ENCODE measurements at places on chromosomes 7 and 10.

DNA sequence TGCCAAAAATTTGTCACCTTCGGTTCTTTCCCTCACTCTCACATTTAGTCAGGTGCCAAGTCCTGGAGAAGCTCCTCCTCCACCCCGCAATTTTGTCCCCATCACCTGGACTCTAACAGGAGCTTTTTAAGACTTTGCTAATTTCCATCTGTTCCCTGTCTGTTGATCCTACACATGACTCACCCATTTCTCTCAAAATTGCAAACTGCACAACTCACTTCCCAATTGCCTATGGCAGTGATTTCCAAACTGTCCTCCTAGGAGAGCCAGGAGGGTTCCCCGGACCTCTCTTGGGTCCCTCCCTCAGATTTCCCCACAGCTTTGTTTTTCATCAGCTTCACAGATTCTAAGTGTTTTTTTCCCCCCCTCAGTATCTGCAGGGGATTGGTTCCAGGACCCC lies 120.3 kb downstream of the WNT2 start:
- no peak for DNase-seq

DNA sequence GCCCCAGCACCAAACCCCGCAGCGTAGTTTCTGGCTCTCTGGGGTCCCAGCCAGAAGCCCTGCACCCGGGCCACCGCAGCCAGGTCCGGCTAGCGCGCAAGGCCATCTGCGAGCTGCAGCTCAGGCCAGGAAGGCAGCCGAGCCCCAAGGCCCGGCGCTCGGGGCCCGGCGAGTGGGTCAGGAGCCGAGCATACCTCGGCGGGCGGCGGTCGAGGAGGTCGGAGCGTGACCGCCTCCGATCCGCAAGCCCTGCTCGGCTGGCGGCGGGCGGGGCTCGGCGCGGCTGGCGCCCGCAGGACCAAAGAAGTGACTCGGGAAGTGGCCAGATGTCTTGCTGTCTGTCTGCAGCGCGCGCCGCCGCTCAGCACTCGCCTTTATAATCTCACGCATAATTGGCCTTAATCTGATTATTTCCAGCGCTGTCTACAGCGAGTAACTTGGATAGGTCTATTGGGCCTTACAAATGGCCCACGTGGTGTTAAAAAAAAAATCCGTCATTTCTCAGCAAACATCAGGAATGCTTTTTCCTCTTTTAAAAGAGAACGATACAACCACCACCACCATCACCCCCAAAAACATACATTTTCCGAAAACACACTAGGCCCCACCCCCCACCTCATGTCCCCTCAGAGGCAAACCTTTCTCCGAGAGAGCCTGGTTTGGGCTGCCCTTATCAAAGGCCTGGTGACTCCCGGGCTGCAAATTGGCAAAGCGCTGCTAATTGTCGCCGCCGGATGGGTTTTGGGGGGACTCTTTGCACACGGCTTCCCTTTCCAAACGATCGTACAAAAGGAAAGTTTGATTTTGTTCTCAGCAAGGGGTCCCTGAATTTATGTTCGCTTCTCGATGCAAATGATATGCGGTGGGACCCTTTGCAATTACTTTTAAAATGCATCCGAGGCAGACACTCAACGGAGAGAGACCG lies at the start of gene DRGX:
Gene DRGX (minus strand): TSS at position 349 of the 925 bp plus-strand sequence. CDS start 649 bp downstream, outside the sequence.
- no peak for DNase-seq

DNA sequence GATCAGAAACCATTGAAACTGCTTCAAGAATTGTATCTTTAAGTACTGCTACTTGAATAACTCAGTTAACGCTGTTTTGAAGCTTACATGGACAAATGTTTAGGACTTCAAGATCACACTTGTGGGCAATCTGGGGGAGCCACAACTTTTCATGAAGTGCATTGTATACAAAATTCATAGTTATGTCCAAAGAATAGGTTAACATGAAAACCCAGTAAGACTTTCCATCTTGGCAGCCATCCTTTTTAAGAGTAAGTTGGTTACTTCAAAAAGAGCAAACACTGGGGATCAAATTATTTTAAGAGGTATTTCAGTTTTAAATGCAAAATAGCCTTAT lies 14.7 kb downstream of the HNRNPA2B1 start:
- no peak for DNase-seq

GRCh38 chr10:101536800-101537199 lies 51.3 kb downstream of the POLL start:
- peak; percentile 23 for DNase-seq

GRCh38 chr10:17073725-17074540 lies 55.7 kb downstream of the CUBN start:
- no peak for DNase-seq

- no peak for DNase-seq
These were observed 159.9 kb downstream of the ZNF365 start for GRCh38 chr10:62534031-62534430.

- no peak for DNase-seq
These were observed 181.9 kb downstream of the WNT2 start for GRCh38 chr7:117140921-117141320.

DNA sequence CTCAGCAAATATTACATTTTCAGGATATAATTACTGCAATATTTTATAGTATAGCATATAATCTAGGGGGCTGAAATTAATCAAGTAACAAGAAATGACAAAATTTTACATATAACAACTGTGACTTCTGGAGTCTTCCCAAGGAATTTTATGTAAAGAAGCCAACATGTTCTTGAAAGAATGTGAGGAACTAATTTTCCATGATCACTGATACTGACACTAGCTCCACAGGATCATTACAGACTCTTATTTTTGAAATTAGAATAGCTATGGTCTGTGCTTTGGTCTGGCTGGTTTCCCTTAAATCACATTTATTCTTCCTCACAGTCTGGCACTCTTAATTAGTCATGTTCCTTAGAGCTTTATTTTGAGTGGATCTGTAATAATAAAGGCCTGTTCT lies 267.7 kb upstream of the SEMA3A start:
- DNase-seq = no peak

DNA sequence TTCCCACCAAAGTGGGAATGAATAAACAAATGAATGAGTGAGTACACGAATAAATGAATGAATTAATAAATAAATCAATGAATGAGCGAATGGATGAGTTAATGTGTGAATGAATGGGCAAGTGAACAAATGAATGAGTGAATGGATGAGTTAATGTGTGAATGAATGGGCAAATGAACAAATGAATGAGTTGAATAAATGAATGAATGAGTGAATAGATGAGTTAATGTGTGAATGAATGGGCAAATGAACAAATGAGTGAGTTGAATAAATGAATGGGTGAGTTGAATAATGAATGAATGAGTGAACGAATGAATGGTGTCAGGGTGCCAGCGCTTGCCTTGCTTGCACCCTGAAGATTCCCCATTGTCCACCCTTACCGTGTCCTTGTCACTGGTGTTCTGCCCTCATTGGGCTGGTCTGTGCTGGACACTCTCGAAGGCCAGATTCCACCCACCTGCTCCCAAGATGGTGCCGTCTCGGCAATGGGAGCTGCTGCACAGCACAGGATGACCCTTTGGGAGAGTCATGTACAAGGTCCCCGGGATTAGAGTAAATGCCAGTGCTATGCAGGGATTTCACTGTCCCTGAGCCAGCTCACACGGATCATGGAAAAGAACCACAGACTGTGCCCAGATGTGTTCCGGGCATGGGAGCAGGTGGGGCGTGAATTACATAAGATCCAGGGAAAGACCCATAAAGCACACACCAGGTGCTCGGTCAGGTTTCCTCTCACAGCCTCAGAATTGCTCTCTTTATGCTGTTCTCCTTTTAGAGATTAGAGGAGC lies 83.2 kb downstream of the CAMK1D start:
- no peak for DNase-seq

GRCh38 chr7:139591550-139592195 lies 68.2 kb downstream of the CLEC2L start:
- no peak for DNase-seq

- DNase-seq = no peak
These were observed 513.9 kb upstream of the ZWINT start for GRCh38 chr10:56874950-56875349.

DNA sequence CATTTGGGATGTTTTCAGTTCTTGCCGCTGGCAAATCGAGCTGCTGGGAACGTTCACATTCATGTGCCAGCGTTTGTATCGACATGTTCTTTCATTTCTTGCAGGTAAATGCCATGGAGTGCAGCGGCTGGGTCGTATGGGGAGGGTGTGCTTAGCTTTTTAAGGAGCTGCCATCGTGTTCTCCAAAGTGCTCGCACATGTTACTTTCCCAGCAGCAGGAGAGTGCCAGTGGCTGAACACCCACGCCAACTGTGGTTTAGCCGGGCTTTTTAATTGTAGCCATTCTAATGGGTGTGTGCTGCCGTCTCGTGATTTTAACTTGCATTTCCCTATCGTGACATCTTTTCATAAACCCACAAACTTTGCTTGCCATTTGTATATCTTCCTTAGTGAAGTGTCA lies 11.6 kb upstream of the BNIP3 start:
- DNase-seq = no peak

DNA sequence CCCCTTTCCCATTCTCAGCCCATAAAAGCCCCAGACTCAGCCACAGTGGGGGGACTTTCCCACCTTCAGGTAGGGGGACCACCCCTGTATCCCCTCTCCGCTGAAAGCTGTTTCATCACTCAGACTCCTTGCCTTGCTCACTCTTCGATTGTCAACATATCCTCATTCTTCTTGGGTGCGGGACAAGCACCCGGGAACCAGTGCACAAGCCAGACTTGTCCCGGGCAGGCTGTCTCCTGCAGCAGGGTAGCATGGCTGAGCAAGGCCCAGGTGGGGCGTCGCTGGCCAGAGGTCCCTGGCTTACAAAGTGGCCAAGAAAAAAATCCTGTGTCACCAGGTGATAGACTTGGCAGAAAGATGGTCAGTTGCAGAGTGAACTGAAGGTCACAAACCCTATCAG lies 64.7 kb downstream of the NOD1 start:
- no peak for DNase-seq

DNA sequence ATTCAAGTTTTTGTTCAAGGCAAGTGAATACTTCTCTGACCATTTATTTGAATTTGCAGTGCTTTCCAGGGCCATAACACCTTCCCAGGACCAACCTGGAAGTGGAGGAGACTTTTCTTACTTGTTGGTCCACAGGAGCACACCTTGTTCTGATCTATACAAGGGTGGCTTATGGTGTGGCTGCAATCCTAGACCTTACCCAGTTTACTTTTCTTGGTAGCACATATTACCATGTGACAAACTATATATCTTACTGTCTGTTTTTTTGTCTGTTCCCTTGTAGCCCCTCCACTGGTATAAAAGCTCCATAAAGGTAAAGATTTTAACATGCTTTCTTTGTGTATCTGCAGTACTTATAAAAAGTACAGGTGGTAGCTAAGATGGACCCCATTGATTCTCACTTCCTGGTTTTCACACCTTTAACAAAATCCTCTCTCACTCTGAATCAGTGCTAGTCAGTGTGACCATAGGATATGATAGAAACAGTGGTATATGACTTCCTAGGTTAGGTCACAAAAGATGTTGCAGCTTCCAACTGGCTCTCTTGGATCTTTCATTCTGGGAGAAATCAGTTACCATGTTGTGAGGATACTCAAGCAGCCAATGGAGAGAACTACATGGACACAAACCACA lies 5.6 kb upstream of the ASB4 start:
- DNase-seq = no peak

DNA sequence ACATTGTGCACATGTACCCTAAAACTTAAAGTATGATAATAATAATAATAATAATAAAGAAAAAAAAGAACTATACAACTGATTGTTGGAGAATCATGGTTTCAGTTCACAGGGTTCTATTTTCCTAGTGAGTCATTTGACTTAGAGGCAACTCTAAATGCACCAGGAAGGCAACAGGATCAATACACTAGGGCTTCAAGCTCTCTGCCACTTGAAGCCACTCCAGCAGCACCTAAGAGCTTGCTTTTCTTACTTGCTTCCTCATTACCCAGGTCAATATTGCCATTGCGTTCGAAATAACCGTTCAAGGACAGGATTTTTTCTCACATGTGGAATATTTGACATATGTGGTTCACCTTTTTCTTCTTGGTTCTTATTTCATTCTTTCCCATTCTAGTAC lies 189.7 kb downstream of the GRM3 start:
- DNase-seq = no peak

DNA sequence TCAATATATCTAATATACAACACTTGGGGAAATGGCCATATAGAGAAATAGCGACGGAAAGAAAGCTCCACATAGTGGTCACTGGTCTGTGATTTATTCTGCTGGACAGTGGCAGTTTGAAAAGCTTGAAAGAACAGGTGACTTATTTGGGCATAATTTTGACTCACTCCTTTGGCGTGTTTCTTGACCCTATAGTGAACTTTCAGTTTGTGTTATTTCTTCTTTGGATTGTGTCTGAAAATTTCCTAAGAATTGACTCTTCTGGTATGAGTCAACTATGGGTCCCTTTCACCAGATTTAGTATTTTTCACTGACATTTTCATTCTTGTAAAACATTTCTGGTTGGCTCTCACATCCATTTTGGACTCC lies 25.8 kb upstream of the IMMP2L start:
- no peak for DNase-seq

- DNase-seq = no peak
These were observed 17.3 kb upstream of the NRBF2 start for GRCh38 chr10:63115732-63116383.

- DNase-seq = no peak
These were observed 823.1 kb upstream of the LRRTM3 start for GRCh38 chr10:66102756-66103155.

GRCh38 chr10:72852508-72852907 lies 41.0 kb upstream of the OIT3 start:
- DNase-seq = no peak

- no peak for DNase-seq
These were observed 622.2 kb downstream of the POM121L12 start for GRCh38 chr7:53657586-53657985.

- no peak for DNase-seq
These were observed 892.5 kb downstream of the DNAJB9 start for GRCh38 chr7:109462171-109462570.

GRCh38 chr10:56782503-56782902 lies 421.4 kb upstream of the ZWINT start:
- no peak for DNase-seq

GRCh38 chr7:121195874-121196273 lies 132.9 kb upstream of the WNT16 start:
- DNase-seq = no peak

DNA sequence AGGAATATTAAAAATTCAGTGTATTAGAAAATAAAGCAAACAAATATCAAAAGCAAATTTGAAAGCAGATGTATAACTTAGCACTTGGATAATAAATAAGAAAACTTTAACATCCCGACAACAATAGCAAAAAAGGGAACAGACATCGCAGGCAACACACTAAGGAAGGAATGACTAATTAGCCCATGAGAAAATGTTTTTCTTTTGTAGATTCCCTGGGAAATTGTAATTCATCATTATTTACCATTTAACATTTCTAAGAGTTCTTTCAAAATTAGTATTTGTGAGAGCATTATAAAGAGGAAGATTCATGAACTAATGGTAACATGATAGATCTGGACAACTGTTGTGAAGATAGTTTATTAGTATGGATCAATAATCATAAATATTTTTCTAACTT lies 106.0 kb upstream of the STK17A start:
- DNase-seq = no peak
